ENCODE measurements at places on chromosomes 16 and 17.
A peak's percentile ranks its signal among the peaks of the same experiment; 100 is the strongest.

DNA sequence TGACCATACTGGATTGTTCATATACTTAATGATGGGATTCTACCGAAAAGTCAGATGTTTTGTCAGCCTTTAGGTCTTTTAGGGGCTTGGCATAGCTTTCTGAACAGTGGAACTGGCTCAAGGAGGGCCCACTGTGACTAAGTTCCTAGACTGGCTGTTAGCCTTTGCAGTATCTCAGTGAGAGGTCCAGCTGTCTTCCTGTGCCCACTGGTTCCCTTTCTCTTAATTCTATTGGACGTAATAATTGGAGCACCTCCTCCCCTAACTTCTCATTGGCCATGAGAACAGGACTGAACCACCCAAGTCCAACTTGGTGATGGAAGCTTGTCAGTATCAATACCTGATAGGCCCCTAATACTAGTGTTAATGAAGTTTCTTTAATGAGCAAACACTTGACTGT is 13.5 kb downstream of the KPNA2 start:
- no peak for DNase-seq

GRCh38 chr17:66906321-66907278 is 57.9 kb upstream of the CACNG4 start:
- DNase-seq, result peak; percentile 26

GRCh38 chr17:31408586-31408985 is 17.1 kb downstream of the RAB11FIP4 start:
- DNase-seq, result no peak

DNA sequence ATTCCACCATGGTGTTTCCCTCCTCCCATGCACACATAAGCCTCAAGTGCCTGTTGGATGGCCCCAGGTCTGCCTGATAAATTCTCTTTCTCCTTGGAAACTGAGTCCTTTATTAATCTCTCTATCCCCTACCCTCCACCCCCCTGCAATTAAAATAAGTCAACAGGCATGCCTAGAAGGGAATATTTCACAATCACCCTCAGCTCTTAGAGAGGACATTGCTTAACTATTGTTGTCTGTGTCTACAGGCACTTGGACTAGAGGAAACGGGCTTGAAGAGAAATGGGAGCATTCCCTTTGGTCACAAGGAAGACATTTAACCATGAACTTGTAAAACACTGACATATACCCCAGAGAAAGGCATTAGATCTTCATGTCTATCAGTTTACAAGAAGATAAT is 39.5 kb downstream of the RCVRN start:
- DNase-seq, result no peak

GRCh38 chr16:5633845-5634440 is 536.3 kb upstream of the EEF2KMT start:
- no peak for DNase-seq

- no peak for DNase-seq
Observed at GRCh38 chr16:57284209-57284951, at the start of gene PLLP. TSS of gene PLLP (minus strand) at chr16:57284672. CDS start at chr16:57284540, 132 bp downstream.

DNA sequence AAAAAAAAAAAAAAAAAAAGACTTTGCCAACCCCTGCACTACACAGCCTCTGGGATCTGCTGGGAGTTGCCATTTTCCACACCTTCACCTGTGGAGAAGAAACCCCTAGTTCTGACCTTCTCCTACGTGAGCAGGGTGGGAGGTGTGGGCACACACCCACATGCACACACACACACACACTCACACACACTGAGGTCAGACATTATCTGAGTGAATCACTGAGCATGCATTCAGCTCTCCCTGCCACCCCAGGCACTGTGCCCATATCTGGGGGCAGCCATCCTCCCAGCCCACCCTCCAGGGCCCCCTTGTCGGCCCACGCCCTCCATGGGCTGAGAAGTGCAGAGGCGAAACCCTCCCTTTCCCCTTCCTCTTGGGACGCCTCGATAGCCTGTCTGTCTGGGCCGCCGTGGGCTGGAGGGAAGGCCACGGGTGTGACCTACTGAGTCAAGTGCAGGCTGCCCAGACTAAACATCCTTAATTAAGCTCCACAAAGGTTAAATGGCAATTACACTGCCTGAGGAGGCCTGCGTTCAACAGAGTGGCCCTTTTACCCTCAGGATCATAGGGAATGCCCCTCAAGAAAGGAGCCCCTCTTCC is 143.8 kb downstream of the C16orf95 start:
- DNase-seq, result no peak

GRCh38 chr17:60155815-60156214 is 6.0 kb downstream of the CA4 start:
- no peak for DNase-seq

GRCh38 chr17:44297975-44298374 is 10.4 kb upstream of the RUNDC3A start:
- no peak for DNase-seq

DNA sequence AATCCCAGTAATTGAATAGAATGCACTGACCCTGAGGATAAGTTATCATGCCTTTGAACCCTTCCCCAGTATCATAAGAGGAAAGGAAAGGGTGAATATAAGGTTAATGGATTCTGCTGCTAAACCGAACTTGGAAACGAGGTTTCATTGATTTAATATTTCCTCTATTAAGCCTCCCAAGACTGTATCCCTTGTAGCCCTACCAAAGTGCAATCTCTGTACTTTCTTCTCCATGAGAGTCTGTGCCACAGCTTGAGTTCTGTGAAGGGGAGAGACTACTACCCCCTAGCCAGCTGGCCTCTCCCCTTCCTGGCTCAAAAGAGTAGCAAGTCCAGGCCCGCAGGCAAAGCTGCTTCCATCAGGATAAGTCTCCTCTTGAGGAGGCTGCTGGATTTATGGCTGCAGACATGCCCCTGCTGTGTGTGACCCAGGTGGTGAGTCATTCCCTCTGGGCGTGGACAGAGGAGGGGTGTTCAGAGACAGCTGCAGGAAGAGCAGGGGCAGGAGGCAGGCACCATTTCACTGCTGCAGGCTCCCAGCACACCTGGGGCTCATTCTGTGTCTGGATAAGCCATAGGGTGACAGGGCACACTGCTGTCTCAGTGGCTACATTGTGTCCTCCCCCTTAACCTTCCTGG is 58.4 kb downstream of the TOM1L2 start:
- DNase-seq, result peak; percentile 56

DNA sequence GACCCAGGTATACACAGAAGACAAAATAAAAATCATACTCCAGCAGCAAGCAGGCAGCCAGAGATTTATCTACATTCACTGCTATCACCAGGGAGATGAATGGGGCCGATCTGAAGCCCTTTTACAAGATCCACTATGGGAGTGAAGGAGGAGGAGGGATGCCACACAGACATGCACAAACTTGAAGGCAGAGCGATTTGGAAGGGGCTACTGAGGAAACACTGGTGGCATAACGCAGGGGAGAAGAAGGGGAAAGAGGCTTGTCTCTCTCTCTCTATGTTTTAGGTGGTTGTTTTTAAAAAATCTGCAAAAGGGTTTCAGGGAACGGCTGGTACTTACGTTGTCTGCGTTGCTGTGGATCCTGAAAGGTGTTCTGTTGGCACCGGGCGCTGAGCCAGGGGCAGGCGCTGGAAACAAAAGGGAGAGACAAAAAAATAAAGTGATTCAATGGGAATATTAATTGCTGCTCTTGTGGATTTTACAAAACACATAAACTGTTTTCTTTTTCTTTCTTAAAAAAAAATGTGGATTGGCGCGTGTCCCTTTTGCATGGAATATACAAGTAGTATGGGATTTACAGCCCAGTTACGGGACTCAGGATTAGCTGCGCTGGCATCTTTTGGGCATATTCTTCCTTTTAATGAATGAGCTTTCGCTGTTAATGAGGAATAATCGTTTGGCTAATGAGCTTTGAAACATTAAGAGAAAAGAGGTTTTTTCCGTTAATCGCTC is 255.3 kb upstream of the PMFBP1 start:
- DNase-seq, result peak; percentile 19

DNA sequence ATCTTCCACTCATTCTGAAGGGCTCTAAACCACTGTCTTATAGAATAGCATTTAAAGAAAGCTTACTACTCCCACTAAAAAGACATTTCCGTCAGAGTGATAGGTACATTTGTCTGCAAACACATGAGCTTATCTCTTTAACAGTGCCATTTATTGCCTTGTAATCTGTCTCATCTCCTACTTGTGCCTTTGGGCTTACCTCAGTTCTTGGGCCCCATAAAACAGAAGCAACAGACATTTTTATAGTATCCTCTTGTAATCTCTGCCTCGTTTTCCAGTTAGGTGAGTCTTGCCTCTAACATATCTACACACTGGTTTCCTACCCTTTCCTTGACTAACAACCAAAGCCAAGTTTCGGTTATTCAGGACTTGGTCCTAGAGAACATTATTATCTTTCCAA is 681.4 kb upstream of the KIF2B start:
- no peak for DNase-seq

GRCh38 chr16:81136390-81137335 is 40.5 kb upstream of the GCSH start:
- DNase-seq, result no peak

DNA sequence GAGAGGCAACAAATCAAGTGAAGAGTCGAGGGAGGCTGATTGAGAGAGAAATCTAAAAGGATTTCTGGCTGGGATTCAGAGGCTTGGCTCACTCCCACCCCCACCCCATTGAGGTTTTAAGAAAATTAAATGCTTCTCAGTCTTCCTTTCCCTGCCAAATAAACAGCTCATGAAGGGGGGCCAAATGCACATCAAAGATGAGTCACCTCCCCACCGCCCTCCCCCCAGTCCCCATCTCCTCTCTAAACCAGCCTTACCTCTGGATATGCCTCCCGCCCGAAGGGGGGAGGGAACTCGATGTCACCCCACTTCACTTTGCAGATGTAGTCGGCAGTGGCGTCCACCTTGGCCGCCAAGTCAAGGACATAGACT is 11.6 kb downstream of the ACLY start:
- no peak for DNase-seq

DNA sequence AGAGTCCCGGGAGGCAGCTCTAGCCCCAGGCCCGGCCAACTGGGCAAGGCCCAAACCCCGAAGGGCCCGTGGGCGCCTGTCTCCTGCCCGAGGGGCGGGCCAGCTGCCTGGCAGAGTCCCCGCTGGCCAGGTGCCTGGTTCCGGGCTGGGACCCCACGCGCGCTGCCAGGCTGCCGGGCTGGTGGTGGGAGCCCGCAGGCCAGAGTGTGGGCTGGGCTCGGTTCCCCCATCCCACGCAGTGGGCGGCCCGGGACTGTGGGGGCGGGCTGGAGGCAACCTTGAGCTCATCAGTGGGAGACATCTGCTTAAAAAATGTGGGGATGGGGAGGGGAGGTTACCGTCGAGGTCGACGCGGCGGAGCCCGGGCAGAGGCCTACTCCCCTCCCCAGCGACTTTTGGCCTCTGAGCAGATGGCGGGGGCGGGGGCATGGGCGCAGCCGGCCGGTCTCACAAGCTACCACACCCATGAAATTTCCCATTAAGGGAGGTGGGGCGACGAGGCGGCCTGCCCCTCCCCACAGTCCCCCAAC is 176.4 kb upstream of the GSE1 start:
- peak; percentile 89 for DNase-seq

- no peak for DNase-seq
Observed at GRCh38 chr17:9330611-9331271, 244.9 kb downstream of the STX8 start.

GRCh38 chr16:66903544-66904427 is 14.9 kb downstream of the CDH16 start:
- no peak for DNase-seq

- no peak for DNase-seq
Observed at GRCh38 chr16:714558-715476, at the start of gene METRN. TSS of gene METRN (plus strand) at chr16:715118. CDS start at chr16:715290, 172 bp downstream.

DNA sequence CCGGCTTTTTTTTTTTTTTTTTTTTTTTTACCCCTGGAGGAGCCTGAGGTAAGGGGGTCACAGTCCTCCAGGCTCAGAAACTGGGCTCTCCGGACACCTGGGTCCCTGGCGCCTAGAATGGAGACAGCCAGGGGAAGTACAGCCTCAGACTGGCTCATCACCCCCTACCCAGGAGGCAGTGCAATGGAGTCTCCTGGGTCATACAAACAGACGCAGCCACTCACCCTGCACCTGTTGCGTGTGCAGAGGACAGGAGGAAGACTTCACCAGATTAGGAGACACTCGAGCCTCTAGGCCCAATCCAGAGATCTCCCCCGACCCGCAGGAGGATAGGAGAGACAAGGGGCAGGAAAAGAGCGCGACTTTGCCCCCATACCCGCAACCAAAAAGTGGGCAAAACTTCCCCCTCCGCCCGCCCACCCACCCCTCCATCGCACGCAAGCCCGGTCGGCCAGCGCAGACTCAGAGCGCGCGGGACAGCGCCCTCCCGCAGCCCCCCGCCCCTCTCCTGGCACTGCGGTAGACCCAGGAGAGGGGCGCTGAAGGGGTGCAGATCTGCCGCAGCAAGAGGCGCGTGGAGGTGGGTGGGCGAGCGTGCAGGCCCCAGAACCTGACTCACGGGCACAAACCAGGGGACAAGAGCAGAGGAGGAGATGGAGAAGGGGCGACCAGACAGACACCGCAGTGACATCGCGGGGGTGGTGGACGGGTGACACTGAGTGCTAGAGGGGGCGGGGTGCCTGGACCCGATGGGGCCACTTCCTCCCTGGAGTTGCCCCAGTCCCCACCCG is 900 bp downstream of the HAP1 start:
- DNase-seq, result no peak

- DNase-seq, result no peak
Observed at GRCh38 chr16:25966172-25967097, 274.7 kb downstream of the HS3ST4 start.

DNA sequence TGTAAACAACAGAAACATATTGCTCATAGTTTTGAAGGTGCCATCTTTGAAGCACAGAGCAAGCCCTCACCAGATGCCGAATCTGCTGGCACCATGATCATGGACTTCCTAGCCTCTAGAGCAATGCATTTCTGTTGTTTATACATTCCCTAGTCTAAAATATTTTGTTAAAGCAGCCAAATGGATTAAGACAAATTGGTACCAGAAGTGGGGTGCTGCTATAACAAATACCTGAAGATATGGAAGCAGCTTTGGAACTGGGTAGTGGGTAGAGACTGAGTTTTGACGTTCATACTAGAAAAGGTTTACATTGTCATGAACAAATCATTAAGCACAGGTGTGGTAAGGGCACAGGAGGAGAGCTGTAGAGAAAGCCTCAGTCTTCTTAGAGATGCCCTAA is 13.6 kb downstream of the SGF29 start:
- DNase-seq, result no peak

DNA sequence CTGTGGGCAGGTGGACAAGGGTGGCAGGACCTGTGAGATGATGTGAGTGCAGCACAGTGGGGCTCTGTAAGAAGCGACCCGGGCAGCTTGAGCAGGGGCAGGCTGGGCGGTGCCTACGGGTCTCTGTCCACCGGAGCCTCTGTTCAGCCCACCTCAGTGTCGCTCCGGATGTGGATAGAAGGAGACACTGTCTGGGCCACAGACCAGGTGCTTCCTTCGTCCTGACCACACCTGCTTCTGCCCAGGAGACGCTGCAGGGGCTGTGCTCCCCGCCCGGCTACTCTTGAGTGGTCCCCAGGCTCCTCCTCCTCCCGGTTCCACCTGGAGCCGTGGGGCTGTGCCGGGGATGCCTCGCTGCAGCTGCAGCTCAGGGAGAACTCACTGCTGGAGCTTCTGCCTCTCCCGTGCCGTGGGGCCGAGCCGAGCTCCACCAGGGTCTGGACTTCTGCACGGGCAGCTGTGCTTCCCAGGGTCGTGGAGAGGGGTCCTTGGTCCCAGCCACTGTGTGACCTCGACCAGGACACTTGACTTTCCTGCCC is 21.5 kb downstream of the METRNL start:
- DNase-seq, result no peak

Measured in NCI-H1694 treated with DMSO at 0.1 percent for 48 hours (cell line).